ENCODE measurements at places on chromosomes 3 and 15. TPM values are rescaled to one million over a fixed set of nuclear protein-coding genes. Genes with fewer than 3 reads are reported as not detected.

SLC22A13 gene
- total RNA-seq, result not detected

ACTL6A gene
- total RNA-seq, result 48.3 TPM

HRH1 gene
- 6.9 TPM for total RNA-seq

MYRIP gene
- not detected for total RNA-seq

PLAAT1 gene
- total RNA-seq, result 0.16 TPM

Measured in A549 treated with AZD2906 at 1 μM for 4 hours (cell line).